ENCODE measurements at places on chromosomes 3 and 15. TPM values are rescaled to one million over a fixed set of nuclear protein-coding genes. Genes with fewer than 3 reads are reported as not detected.

DNA sequence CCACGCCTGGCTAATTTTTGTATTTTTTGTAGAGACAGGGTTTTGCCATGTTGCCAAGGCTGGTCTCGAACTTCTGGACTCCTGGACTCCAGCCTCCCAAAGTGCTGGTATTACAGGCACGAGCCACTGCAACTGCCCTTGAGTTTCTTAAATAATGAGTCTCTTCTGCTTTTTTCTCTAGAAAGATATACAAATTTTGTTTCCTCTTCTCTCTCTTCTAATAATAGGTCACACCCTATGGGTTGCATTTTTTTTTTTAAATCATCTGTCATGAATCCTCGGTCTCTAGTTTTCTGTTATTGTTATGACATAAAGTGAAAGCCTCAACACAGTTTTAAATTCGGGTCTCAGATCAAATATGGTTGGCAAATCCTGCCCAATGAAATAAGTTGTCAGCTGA lies 111.2 kb downstream of the IL12A start:
- DNase-seq = no peak

DNA sequence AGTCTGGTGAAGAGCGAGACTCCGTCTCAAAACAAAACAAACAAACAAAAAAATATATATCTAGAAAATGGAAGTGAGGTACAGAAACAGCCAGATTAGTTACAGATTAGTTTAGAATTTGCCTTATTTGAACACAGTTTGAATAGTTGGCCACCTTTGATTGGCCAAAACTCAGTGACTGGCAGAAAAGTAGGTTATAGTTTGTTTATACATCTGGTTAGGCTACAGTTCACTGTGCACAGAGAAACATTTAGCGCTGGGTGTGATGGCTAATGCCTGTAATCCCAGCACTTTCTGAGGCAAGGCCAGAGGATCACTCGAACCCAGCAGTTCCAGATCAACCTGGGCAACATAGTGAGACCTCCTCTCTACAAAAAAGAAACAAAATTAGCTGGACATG lies 51.7 kb downstream of the LDHAL6B start:
- DNase-seq = no peak

- no peak for DNase-seq
Measured at GRCh38 chr3:160598865-160599264, 33.5 kb upstream of the KPNA4 start.

The SYNPR gene
- total RNA-seq = not detected

Measured in ascending aorta (tissue), 2 donors.